ENCODE measurements at places on chromosomes 7 and 10. TPM values are rescaled to one million over a fixed set of nuclear protein-coding genes. Genes with fewer than 3 reads are reported as not detected.

The GTF2IRD1 gene
- total RNA-seq: 1.4 TPM

GRCh38 chr7:98266840-98267239, 14.6 kb upstream of the BRI3 start:
- no peak for DNase-seq
- peaks cover 3% of the 10 kb centered on the region for H3K4me1 ChIP-seq
- H3K27me3 ChIP-seq: no peaks in the 10 kb centered on the region
- peaks cover 13% of the 10 kb centered on the region for H3K36me3 ChIP-seq

The IFRD1 gene
- 54.5 TPM for total RNA-seq

The GLUD1 gene
- 94.2 TPM for total RNA-seq

The RTKN2 gene
- total RNA-seq: 1.1 TPM

The FAS gene
- 48.6 TPM for total RNA-seq

The MXI1 gene
- 48.2 TPM for total RNA-seq

DNA sequence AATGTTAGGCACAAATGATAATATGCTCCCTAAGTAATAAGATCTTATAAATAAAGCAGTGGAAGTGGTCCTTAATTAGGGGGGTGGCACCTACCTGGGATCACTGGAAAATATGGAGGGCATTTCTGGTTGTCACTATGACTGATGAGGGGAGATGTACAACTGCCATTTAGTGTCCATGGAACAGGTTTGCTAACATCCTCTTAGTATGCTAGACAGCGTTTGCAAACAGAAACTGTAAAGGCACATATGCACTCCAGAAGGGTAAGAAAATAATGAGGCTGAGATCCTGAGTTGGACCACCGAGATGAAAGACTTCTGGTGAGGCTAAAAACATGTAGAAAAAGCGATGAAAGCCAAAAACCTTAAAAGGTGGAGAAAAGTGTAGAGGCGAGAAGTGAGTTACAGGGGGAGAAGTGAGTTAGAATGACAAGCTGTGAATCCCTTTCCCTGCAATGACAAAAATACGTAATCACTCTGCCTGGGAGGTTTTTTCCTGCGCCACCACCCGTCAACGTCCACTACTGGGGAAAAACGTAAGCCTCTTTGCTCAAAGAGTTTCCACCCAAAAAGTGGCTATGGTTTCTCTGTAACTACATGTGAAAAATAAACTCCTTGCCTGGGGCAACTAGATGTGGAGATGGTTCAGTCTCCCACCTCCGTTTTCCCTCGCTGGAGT, 767 bp downstream of the KRIT1 start:
- H3K4me3 ChIP-seq: peak overlapping the region; percentile 100
- peaks cover 34% of the 10 kb centered on the region for H3K4me1 ChIP-seq
- H3K27me3 ChIP-seq: no peaks in the 10 kb centered on the region

The TCTN3 gene
- total RNA-seq: 17.6 TPM

The NMT2 gene
- 16.2 TPM for total RNA-seq

DNA sequence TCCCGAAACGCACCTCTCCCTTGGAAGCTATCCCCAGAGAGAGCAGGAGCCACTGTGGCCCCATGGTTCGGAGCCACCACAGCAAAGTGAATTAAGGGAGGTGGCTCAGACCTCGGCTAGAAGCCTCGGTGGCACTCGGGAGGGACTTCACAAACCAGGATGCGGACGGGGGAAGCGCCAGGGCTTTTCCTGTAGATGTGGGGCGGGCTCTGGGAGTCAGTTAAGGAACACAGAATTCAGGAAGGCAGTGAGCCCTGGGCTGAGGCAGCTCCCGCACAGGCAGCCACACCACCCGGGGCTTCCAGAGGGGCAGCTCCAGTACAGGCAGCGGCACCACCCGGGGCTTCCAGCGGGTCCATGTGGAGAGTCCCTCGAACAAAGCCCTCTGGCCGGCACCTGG, 42.7 kb upstream of the DPYSL4 start:
- no peak overlapping the region for H3K4me3 ChIP-seq
- DNase-seq: peak; percentile 0
- H3K27ac ChIP-seq: no peak overlapping the region
- no peaks in the 10 kb centered on the region for H3K36me3 ChIP-seq

GRCh38 chr7:38292442-38292841, 19.0 kb upstream of the TARP start:
- no peak overlapping the region for H3K27ac ChIP-seq
- no peak for DNase-seq
- no peaks in the 10 kb centered on the region for H3K36me3 ChIP-seq
- H3K27me3 ChIP-seq: no peaks in the 10 kb centered on the region

DNA sequence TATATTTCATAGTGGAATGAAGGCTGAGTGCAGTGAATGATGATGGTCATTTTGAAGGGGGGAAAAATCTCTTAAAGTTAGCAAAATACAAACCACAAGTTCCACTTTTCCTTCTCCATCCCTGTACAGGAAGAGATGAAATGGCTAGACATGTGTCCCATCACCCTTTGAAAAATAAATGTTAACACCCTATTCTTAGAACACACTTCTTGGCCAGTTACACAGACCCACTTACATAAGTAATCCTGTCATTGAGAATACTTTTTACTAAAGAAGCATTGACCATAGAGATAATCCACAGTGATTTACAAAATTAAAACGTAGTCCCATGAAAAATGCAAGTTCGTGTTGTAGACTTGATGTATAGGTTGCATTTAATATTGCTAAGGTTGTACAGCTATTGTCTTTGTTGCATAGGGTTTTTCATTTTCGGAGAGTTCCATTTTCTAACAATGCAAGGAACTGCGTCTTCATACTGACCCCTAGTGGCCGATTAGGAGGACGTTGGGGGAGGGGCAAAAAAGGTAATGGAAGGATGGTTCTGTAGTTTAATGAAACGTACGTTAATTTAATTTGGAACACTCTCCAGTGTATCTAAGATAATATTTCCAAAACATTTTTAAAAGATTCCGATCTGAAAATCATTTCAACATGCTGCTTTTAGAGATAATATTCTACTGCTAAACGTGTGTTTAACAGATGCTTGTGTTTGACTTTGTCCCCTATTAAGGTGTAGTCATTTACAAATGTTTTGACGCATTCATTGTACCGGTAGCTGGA, 60.9 kb downstream of the ARMC3 start:
- no peaks in the 10 kb centered on the region for H3K36me3 ChIP-seq
- H3K4me1 ChIP-seq: peaks cover 18% of the 10 kb centered on the region
- no peaks in the 10 kb centered on the region for H3K27me3 ChIP-seq
- DNase-seq: peak; percentile 79
- H3K27ac ChIP-seq: no peak overlapping the region

The IFIT2 gene
- total RNA-seq: 39.2 TPM

The AKR1C4 gene
- total RNA-seq: not detected

DNA sequence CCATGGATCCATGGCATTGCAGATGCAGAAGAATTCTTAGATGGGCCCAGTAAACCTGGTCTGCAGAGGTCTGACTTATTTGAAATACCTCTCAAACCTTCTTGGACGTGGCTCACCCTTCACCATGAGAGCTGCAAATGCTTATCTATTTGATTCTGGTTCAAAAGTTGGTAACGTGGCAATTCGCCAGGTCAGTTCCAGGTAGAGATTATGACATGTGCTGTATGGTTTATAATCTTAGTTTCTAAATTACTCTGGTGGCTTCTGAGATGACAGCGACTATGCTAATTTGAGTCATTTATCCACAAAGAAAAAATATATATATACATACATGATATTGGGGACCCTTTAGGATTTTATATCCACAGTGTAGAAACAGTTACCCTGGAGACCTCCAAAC, 68.8 kb downstream of the NRP1 start:
- H3K4me1 ChIP-seq: peaks cover 23% of the 10 kb centered on the region
- peaks cover 13% of the 10 kb centered on the region for H3K27me3 ChIP-seq
- no peak overlapping the region for H3K27ac ChIP-seq
- H3K36me3 ChIP-seq: no peaks in the 10 kb centered on the region
- H3K4me3 ChIP-seq: no peak overlapping the region

The ADK gene
- 57.5 TPM for total RNA-seq

- no peaks in the 10 kb centered on the region for H3K36me3 ChIP-seq
- H3K27me3 ChIP-seq: peaks cover 1% of the 10 kb centered on the region
- no peaks in the 10 kb centered on the region for H3K4me1 ChIP-seq
- DNase-seq: peak; percentile 77
- no peak overlapping the region for H3K4me3 ChIP-seq
Observed at GRCh38 chr7:70856901-70857630, 274.9 kb upstream of the GALNT17 start.

- H3K27ac ChIP-seq: no peak overlapping the region
- no peak overlapping the region for H3K4me3 ChIP-seq
Observed at GRCh38 chr7:112202816-112203215, 3.4 kb downstream of the DOCK4 start.

The BPGM gene
- 12.4 TPM for total RNA-seq

- no peak overlapping the region for H3K4me3 ChIP-seq
- H3K36me3 ChIP-seq: no peaks in the 10 kb centered on the region
- H3K27ac ChIP-seq: no peak overlapping the region
- H3K4me1 ChIP-seq: peaks cover 5% of the 10 kb centered on the region
- DNase-seq: no peak
Observed at GRCh38 chr10:71219918-71220688, 7.7 kb downstream of the UNC5B start.

The DLG5 gene
- 4.8 TPM for total RNA-seq

DNA sequence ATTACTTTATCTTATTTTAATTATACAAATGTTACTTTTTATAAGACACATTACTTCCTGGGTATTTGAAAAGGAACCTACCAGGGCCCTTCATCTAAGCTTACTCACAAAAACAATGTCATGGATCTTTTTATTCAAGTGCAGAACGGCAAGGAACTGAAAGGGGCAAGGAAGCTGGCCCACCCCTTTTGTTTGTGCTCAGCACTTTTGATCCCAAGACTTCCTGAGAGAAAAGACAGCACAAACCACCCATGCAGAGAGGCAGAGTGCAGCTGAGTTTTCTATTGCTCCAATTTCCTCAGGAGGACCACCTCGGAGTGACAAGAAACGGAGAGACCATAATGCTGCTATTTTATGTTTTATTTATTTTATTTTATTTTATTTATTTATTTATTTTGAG, 232.0 kb upstream of the NRP1 start:
- H3K4me1 ChIP-seq: no peaks in the 10 kb centered on the region
- no peak overlapping the region for H3K4me3 ChIP-seq
- no peaks in the 10 kb centered on the region for H3K36me3 ChIP-seq
- no peak overlapping the region for H3K27ac ChIP-seq

DNA sequence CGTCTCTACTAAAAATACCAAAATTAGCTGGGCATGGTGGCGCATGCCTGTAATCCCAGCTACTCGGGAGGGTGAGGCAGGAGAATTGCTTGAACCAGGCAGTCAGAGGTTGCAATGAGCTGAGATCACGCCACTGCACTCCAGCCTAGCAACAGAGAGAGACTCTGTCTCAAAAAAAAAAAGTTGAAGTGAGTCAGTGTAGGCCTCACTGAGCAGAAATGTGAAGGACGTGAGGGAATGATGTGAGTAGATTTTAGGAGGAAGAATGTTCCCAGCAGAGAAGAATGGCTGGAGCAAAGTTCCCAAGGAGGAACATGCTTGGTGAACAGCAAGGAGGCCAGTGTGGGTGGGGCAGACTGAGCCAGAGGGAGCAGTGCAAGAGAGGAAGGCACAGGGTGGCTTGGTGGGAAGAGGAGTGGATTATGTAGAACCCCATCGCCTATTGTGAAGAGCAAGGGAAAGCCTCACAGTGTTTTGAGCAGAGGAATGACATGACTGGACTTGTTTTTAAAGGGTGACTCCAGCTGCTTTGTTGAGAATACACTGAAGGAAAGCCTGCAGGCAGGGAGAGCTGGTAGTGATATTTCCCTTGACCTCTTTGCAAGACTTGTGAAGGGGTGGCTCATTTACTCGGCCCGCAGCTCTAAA, 708.7 kb downstream of the SUGCT start:
- H3K27ac ChIP-seq: no peak overlapping the region
- no peak overlapping the region for H3K4me3 ChIP-seq
- no peaks in the 10 kb centered on the region for H3K27me3 ChIP-seq
- peaks cover 3% of the 10 kb centered on the region for H3K36me3 ChIP-seq

- peak within 1 kb of the TSS; percentile 80 for H3K4me3 ChIP-seq
- peak within 1 kb of the TSS; percentile 90 for H3K27ac ChIP-seq
- peak; percentile 74 for DNase-seq
- no peaks in the 10 kb centered on the region for H3K27me3 ChIP-seq
Observed at GRCh38 chr7:135147899-135148721, at the start of gene TMEM140. TMEM140 (plus strand) TSS chr7:135148072; CDS start chr7:135164442, 16,370 bp downstream.

The AVPI1 gene
- 3.0 TPM for total RNA-seq

DNA sequence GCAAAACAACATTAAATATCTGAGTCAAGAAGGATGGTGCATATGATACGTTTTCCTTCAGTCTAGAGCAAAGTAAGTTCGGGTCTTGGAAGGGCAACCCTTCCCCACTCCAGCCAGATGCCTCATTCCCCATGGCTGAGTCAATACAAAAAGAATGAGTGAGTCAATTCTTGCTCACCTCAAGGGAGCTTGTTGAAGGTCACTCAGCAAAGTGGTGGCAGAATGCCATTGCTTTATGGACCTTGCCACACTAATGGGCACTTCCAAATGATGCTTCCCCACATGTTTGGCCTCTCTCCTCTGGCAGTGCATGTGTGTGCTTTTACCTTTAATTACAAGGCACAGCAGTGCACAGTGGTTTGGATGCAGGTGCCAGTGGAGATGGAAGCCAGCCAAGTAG, 296.5 kb downstream of the SORCS3 start:
- H3K4me1 ChIP-seq: peaks cover 8% of the 10 kb centered on the region
- no peak overlapping the region for H3K27ac ChIP-seq
- no peak overlapping the region for H3K4me3 ChIP-seq
- no peak for DNase-seq

DNA sequence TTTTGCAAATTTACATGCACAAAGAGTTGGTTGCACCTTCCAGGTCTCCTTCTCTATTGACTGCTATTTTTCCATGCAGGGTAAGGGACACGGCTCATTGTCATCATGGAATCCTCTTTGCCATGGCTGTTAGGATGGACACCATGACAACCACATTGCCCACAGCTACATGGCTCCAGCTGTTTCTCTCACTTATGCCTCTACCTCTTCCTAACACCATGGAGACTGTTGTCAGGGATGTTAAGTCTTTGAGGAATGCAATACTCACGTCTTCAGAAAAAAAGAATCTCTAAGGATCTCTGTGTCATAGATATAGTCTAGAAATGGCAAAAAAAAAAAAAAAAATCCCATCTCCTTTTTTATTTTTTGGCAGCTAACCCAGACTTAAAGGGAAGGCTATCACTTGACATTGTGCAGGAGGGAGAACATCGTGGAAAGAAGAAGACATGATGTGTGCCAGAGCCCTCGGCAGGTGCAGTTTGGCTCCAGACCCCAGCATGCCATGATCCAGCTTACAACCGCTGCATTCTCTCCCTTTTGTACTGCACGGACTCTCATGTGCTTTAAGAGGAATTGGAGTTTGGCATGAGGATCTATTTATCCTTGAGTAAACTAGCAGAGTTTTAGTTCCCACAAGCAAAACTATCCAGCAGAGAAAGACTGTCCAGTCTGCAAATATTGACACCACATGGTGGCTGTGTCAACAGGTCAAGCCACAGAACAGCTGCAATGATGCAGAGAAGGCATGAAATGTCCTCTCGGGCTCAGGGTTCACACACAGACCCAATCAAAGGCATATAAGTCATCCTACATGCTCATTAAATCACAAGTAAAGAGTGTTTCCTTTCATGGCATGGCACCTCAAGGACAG, 70.8 kb downstream of the FRMD4A start:
- H3K36me3 ChIP-seq: no peaks in the 10 kb centered on the region
- H3K27me3 ChIP-seq: peaks cover 21% of the 10 kb centered on the region
- H3K4me1 ChIP-seq: no peaks in the 10 kb centered on the region
- no peak overlapping the region for H3K4me3 ChIP-seq
- no peak overlapping the region for H3K27ac ChIP-seq
- no peak for DNase-seq

The SCIN gene
- total RNA-seq: not detected

Data from activated CD8-positive, alpha-beta T cell treated with anti-CD3 and anti-CD28 coated beads for 36 hours (primary cell).